ENCODE measurements at places on chromosomes 11 and 22. TPM values are rescaled to one million over a fixed set of nuclear protein-coding genes. Genes with fewer than 3 reads are reported as not detected.

Gene ZP1
- polyA plus RNA-seq = not detected

Gene TMEM126B
- 60.7 TPM for polyA plus RNA-seq

Gene EHBP1L1
- polyA plus RNA-seq = 23.3 TPM

DNA sequence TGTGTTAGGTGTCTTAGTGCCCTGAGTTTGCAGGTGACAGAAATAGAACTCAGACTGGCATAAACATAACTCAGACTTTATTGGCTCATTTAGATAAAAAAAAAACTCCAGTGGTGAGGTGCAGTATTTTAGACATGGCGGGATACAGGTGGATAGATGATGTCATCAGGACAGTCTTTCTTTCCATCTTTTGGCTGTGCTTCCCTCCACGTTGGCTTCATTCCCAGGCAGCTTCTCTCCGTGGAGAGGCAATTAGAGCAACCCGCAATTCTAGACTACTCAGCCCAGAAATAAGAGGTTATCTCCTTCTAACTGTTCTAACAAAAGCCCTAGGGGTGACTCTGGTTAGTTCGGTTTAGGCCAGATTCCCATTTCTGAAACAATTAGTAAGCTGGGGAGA, 40.5 kb downstream of the NCAM1 start:
- no peak for DNase-seq

DNA sequence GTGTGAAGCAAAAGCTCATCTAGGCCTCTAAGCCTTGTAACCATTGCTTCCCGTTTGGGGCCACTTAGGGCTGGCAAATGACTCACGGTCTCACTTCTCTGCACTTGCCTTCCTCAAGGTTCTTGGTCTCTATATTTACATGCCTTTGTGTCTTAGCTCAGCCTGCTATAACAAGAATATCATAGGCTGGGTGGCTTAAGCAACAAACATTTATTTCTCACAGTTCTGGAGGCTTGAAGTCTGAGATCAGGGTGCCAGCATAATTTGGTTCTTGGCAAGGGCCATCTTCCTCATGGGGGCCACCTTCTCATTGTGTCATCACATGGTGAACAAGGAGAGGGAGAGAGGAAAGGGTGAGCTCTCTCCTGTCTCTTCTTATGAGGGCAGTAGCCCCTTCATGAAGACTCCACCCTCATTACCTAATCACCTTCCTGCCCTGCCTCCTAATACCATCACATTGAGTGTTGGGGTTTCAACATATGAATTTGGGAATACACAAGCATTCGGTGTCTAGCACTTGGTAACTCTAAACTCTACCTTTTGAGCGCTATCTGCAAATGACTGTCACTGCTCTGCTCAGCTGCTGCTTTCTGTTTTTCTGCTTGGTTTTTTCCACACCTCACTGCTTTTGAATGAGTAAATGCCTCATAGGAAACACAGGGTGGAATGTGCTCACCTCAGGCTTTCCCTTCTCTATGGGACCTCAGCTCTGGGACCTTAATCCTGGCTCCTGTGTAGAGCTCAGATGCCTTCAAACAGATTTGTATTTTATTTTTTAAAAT, 16.2 kb upstream of the ME3 start:
- DNase-seq = no peak

- no peak for DNase-seq
Measured at GRCh38 chr11:60905551-60906113, 753 bp downstream of the PRPF19 start.

- no peak for DNase-seq
Measured at GRCh38 chr11:2036863-2037486, 39.3 kb upstream of the H19 start.

- DNase-seq = no peak
Measured at GRCh38 chr22:23850136-23850611, 7.5 kb upstream of the SLC2A11 start.

DNA sequence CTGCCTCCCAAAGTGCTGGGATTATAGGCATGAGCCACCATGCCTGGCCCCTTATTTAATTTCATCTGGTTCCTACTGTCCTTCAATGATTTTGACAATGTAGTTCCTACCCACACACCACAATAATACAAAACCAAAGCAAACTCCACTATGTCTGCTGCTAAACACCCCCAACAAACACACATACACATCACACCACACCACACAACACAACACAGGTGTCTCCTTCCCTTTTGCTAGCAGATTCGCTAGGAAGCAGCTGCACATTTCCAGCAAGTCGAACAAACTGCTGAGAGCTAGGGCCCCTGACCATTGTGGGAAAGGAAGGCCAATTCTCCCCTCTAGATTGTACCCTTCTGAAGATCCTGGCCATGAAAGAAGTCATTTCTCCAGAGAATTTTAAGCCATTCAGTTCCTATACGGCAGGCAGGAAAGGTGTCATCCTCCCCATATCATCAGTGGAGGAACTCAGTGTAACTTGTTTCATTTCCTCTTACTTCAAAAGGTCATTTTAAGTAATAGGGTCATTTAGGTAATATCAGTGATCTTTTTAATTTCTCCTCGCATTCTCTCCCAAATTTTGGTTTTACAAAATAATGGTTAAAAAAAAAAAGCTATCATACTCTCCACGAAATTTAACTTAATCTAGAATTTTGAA, 18.5 kb downstream of the NUMA1 start:
- DNase-seq = no peak
